ENCODE measurements at places on chromosomes 2 and 18.

GRCh38 chr2:148658807-148659722 is 14.5 kb downstream of the EPC2 start:
- DNase-seq, result no peak

DNA sequence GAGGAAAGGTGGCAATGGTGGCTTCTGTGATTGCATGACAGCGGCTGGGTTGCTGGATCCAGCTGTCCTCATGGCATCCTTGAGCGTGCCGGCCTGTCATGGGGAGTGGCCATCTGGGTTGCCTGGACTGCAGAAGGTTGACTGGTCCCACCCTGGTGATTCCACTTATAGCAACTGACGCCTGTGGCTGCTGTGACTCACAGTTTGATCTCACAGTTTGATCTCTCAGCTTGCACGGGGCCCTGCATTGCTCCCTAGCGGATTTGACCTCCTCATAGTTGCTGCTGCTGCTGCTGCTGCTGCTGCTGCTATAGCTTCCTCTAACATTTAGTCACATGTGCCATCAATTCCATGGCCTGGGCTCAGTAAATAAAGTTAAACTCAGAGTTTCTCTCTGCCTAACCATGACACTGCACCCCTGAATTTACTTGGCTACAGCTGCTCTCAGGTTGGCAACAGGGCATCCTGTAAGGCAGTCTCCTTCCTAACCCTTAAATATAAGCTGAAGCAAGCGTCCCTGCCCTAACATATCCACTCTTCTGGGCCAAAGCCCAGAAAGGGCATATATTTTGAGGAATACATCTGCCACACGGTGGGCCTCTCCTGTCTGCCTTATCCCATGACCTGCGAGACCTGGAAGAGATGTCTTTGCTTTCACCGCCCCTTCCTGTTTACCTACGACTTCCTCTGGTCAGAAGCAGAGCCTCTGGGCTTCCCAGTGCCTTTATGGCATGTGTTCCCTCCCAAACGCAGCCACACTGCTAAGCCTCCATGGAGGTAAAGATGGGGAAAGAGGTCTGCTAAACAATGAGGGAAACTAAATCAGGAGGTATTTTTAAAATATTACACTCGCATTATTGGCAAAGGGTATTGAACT is 37.8 kb upstream of the CCDC150 start:
- no peak for DNase-seq

DNA sequence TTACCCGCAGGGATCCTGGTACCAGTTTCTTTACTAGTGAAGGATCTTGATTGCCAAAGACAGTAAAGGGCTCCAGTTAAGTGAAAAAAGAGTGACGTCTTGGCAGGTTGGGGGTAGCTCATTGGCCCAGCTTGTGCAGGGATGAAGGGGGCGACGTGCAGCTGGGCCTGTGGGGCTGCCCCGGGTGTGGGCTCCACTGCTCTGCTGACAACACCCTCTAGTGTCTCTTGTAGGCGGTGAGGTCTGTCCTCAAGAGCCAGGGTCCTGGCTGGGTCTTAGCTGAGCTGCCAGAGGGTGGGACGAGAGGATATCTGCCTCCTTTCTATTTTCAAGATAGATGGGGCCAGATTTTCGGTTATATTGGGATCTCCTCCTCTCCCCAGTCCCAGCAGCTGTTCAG is 6.1 kb downstream of the ARHGEF4 start:
- no peak for DNase-seq

GRCh38 chr2:233479616-233480489 is 86.7 kb downstream of the USP40 start:
- no peak for DNase-seq

- no peak for DNase-seq
These were observed 270.7 kb downstream of the PIEZO2 start for GRCh38 chr18:10878703-10879102.

GRCh38 chr18:5619376-5619775 is 75.6 kb upstream of the EPB41L3 start:
- no peak for DNase-seq

DNA sequence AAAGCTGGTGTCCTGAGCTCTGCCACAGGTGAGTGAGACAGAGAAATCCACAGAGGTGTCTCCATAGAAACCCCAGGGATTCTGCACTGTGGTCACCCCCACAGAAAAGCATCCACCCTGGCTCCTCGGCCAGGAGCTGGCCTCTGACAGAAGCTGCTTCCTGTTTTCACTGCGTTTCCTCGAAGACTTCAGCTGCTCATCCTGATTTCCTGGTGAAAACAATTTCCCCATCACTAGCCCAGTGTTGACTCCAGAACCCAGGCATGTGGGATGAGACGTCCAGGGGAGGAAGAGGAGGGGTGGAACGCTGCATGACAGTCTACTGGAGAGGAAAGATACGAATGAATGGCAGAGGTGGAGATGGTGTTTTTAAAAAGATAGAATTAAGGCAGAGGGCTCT is 60.3 kb upstream of the GPR45 start:
- no peak for DNase-seq

DNA sequence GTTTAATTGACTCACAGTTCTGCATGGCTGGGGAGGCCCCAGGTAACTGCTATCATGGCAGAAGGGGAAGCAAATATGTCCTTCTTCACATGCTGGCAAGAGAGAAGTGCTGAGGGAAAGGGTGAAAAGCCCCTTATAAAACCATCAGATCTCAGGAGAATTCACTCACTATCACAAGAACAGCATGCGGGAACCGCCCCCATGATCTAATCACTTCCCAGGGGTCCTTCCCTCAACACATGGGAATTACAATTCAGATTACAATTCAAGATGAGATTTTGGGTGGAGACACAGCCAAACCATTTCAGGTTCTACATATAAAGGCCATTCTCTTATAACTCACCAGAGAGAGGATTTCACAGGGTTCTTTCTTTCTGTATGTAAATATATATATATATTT is 62.9 kb downstream of the VRK2 start:
- no peak for DNase-seq

DNA sequence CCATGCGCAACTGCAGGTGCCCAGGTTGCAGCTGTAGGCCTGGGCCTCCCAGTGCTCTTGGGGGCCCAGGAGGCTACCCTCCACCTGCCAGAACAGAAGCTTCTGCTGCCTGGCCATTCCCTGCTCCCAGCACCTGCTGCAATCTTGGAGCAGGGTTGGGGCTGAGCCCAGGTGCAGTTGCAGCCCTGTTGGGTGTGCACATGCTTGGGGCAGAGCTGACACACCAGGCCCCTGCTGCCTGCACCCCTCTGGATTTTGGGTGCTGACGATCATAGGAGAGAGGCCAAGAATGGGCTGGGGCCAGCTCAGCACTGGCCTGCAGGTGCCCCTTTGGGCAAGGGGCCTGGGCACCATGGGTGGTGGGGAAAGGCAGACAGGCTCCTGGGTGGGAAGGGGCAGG is 20.5 kb upstream of the SP140L start:
- no peak for DNase-seq

DNA sequence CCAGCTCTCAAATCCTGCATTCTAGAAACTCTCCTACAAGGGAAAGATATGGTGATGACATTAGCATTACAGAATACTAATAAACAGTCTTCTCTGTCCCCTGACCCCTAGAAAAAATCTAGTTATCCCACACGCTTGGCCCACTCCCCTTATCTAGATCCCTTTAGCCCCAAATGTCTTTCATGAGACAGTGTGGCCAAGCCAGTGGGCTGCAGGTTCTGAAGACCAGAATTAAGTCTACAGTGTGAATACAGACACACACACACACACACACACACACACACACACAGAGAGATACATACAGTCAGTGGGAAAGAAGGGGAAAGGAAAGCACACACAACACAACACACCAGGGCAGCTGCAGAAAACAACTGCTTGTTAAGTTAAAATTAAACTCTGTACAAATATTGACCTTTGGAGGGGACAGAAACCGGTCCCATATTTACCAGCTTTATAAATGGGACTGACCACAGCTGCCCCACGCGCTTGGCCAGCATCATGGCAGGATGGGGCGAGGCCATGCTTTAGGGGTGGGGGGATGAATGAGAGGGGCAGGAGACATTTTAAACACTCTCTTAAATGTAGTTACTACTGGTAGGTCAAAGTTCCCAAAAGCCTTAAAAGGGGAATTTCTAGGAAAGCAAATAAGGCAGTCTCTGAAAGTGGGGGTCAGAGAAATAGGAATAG is 49.1 kb downstream of the NHEJ1 start:
- DNase-seq, result no peak

GRCh38 chr2:14720319-14720718 is 87.8 kb downstream of the LRATD1 start:
- no peak for DNase-seq

- no peak for DNase-seq
These were observed 22.2 kb downstream of the KCNG2 start for GRCh38 chr18:79819968-79820351.

DNA sequence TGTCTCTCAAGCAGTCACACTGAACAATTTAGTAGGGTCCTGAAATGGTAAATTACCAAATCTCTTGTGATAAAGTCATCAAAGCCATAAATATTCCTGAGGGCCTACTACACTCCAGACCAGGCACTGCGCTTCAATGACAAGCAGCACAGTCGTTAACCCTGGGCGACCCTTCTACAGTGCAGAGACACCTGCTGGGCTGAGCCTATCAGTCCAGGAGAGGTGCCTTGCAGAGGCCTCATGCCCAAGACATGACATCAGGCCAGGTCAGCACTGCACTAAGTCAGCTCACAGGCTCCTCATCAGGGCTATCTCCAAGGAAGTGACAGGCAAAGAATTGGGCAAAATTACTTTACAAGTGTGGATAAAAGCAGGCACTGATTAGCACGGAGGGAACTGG is 166.4 kb upstream of the EPB41L3 start:
- DNase-seq, result no peak

- DNase-seq, result no peak
These were observed 87.5 kb upstream of the KCNE4 start for GRCh38 chr2:222964376-222965031.

- no peak for DNase-seq
These were observed 50.3 kb upstream of the GREB1L start for GRCh38 chr18:21191596-21192307.

- DNase-seq, result no peak
These were observed 78.9 kb upstream of the OTOS start for GRCh38 chr2:240219208-240219890.

DNA sequence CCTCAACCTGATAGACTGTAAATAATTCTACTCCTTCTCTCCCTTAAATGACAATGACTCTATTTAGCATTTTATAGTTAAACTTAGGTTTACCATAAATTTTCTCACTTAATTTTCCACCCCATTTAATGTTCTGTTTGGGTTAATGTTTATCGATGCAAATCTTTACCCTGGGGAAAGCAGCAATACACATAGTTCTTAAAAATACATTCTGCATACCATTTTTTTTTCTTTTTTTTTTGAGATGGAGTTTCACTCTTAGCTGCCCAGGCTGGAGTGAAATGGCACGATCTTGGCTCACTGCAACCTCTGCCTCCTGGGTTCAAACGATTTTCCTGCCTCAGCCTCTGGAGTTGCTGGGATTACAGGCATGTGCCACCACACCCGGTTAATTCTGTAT is 14.0 kb downstream of the STAM2 start:
- DNase-seq, result no peak

GRCh38 chr2:68256093-68256450 is 3.7 kb upstream of the PPP3R1 start:
- DNase-seq, result no peak

GRCh38 chr2:221649051-221649775 is 77.1 kb upstream of the EPHA4 start:
- no peak for DNase-seq

DNA sequence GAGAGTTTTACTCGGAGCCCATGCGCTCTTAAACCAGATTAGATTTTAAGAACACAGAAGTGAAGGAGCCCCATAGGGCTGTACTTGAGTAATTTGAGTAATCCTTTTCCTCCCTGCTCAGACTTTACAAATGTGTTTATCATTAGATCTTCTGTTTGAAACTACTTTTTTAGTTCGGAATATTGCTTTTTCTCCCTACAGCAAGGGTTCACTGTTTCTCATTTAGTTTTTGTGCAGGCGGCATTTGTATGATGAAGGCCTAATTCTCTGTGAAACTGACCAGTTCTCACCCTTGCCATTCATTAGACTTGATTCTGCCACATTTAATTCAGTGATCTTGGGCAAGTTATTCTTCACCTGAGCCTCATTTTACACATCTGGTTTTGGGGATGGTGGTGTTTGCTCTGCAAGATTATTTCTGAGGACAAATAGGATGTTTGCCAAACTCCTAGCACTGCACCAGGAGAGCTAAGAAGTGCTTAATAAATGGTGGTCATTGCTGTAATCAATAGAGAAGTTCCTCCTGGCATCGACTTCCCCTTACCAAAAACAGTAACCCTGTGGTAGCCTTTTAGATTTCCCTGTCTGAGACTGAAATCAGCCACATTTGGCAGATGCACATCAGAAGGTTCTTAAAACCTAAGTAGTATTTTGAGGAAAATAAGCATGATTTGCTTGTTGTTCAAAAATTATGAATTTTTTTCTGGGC is 2.2 kb downstream of the B3GNT2 start:
- no peak for DNase-seq

- DNase-seq, result no peak
These were observed 10.5 kb downstream of the FAM110C start for GRCh38 chr2:35852-36251.

- no peak for DNase-seq
These were observed 953.5 kb downstream of the CNTNAP5 start for GRCh38 chr2:124978597-124978996.

GRCh38 chr2:144430722-144431391 is 89.1 kb downstream of the ZEB2 start:
- no peak for DNase-seq

- no peak for DNase-seq
These were observed 9.0 kb upstream of the TWIST2 start for GRCh38 chr2:238838786-238839327.

DNA sequence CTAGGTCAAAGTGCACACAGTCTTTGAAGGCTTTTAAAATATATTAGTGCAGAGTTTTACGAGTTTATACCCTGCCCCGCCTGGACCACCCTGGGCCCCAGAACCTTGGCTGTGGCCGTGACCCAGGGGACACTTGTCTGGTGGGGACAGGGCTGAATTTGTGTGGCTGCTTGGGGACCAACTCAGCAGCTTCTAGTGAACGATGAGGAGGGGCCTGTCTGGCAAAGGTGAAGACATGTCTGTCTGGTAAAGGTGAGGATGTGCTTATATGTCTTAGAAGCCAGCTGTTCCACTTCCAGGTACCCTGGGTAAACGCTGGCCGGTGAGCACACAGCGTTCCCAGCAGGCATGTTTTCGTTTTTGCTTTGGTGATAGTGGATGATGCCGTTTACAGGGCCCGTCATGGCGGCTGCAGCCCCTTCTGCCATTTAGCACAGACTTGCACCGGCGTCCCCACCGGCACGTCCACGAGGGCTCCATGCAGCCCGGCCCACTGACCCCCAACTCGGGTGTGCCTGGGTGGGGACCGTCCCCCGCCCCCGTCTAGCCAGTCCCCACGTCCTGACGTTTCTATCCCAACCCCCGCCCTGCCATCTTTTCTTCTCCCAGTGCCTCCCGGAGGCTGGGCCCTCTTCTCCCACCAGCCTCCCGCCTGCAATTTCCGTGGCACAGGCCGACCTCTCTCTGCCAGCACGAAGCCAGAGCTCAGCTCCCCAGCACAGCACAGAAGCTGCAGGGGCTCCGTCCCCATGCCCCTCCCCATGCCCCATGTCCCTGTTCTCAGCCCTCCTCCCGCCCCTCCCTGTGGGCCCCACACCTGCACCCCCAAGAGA is 67.8 kb downstream of the SLC66A2 start:
- no peak for DNase-seq

GRCh38 chr2:26850505-26850904 is 2.6 kb downstream of the DPYSL5 start:
- no peak for DNase-seq

Data from stimulated activated CD8-positive, alpha-beta memory T cell treated with anti-CD3 and anti-CD28 coated beads, Interleukin-15, amount 100 ng/mL, for 4 hours (primary cell).